ENCODE measurements at places on chromosomes 2 and 18. TPM values are rescaled to one million over a fixed set of nuclear protein-coding genes. Genes with fewer than 3 reads are reported as not detected.

DNA sequence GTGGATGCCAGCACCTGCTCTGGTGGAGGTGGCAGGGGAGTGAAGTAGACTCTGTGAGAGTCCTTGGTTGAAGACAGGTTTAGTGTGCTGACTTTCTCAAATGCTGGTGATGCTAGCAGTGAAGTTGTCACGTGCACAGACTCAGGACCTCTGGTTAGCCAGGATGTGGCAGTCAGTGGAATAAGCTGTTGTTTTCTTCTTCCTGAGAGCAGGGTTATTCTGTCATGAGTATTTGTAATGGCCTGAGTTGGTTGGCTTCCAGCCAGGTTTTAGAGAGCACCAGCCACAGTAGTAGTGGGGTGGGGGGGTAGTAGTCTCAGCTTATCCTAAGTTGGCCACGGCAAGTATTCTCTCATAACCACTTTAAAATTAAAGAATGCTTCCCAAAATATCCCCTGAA lies 238.5 kb upstream of the FBXO11 start:
- no peaks in the 10 kb centered on the region for H3K4me1 ChIP-seq
- no peak overlapping the region for H3K4me3 ChIP-seq
- no peak overlapping the region for H3K27ac ChIP-seq
- H3K36me3 ChIP-seq = no peaks in the 10 kb centered on the region
- DNase-seq = no peak
- no peaks in the 10 kb centered on the region for H3K27me3 ChIP-seq

DNA sequence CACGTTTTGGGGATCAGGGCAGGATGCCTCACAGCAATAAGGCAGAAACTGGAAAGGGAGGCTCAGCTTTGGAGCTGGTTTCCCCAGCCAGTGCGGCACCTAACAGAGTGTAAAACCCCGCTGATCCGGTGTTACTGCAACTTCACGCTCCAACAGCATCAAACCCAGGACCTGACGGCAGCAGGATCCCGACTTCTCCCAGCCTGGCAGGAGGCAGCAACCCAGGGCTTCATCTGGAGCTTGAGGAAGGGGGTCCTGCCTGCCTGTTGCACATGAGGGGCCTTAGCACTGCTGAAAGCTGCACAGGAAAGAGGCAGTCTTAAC lies 209.8 kb downstream of the MGAT5 start:
- DNase-seq = no peak
- no peak overlapping the region for H3K27ac ChIP-seq
- H3K36me3 ChIP-seq = peaks cover 5% of the 10 kb centered on the region

DNA sequence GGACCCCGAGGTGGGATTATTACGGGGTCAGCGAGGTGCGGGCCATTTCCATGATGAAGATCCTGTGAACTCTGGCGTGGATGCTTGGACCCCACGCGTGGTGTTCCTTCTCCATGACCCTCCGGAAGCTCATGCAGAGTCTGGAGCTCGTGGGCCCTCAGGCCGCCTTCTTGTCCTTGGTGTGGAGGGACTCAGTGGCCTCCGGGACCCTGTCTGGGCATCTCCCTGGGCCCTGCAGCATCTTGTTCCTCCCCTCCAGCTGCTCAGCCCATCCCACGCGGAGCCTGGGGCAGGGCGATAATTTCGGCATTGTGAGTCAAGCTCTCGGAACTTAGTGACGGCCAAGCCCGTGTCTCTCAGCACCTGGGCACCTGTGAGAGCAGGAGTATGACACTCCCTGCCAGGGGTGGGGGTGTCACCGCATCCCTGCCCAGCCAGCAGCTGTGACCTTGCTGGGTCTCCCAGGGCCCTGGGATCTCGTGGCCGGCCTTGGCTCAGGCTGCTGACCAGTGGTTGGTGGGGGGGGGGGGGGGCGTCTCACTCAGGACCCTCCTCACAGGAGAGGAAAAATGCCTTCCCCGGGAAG lies 24.6 kb downstream of the RTP5 start:
- H3K4me3 ChIP-seq = no peak overlapping the region
- peaks cover 4% of the 10 kb centered on the region for H3K36me3 ChIP-seq
- no peaks in the 10 kb centered on the region for H3K4me1 ChIP-seq
- H3K27me3 ChIP-seq = no peaks in the 10 kb centered on the region

DNA sequence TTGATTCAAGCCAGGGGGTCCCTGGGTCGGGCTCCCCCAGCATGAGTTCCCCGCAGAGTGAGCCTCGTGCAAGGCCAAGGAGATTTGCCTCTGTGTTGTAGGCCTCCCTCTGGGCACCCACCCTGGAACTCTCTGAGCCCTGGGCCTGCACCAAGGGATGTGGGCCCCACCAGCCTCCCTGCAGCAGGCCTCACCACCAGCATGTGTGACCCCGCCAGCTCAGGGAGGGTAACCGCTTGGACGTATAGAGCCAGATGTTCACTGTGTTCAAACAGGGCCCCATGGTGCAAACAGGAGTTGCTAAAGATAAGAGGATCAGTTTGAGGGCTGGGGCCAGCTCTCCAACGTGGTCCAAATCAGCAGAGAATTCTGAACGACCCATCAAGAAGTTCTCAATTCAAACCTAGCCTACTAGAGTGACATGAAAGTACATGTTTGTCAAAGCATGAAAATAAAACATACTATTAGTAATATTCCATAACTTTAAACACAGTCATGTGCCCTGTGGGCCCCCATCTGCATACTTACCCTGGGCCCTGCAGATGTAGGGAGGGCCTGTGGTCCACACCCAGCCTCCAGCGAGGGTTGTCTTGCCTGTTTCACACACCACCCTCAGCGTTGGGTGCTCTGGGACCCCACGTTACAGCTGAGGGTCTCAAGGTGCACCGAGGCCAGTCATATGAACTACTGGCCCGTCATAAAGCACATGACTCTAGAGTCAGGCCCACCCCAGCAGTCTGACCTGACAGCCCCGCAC lies 5.5 kb upstream of the TUBB6 start:
- no peak overlapping the region for H3K4me3 ChIP-seq
- DNase-seq = no peak
- H3K27ac ChIP-seq = no peak overlapping the region
- peaks cover 9% of the 10 kb centered on the region for H3K36me3 ChIP-seq
- H3K27me3 ChIP-seq = peaks cover 70% of the 10 kb centered on the region
- H3K4me1 ChIP-seq = no peaks in the 10 kb centered on the region

RASGRP3 gene
- total RNA-seq = 4.6 TPM
